ENCODE measurements at places on chromosomes 1 and 21. TPM values are rescaled to one million over a fixed set of nuclear protein-coding genes. Genes with fewer than 3 reads are reported as not detected.
A peak's percentile ranks its signal among the peaks of the same experiment; 100 is the strongest.

- no peak for DNase-seq
Observed at GRCh38 chr1:10031461-10031860, 1.3 kb upstream of the UBE4B start.

The RAB3B gene
- polyA plus RNA-seq: 27.4 TPM

DNA sequence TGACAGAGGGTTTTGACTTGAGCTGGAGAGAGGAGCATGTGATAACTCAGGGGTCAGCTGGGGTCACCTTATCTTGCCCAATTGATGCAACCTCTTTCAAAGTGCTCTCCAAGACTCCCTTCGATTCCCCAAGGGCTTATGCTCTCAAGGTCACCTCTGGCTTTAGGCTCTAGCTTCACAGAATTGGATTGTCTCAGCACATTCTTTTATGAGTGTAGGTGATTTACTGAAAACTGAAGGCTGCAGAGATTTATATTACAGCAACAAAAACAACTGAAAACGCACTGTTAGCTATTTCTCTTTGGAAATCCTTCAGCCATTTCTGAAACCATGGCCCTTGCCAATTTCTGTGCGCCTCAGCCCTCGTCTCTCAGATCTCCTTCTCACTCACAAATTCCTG lies 34.5 kb upstream of the MAP1LC3C start:
- DNase-seq: no peak

The PCAT6 gene
- polyA plus RNA-seq: 3.2 TPM

DNA sequence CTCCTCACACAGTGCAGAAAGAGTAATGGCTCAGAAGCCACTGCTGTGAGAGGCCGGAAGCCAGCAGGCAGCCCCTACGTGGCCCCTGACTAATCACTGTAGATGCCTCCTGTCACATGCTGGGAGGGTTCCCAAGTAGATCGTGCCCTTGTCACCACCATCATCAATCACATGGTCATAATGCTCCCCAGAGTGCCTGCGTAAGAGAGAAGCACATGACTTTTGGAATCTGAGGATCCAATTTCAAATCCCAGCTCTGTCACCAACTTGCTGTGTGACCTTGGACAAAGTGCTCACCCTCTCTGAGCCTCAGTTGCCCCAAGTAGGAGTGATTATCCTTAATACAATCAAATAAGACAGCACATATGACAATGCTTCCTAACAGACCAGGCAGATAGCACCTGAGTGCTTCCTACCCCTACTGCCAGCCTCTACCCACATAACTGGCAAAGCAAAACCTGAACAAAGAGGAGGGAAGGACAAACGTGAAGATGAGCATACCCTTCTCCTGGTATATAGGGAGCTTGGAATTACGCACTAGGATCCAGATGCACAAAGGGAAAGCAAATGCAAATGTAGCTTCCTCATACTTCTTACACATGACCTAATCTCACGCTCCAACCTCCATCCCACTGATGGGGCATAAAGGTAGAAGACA lies 65.7 kb downstream of the SDC3 start:
- no peak for DNase-seq

GRCh38 chr1:111958075-111958474 lies 31.4 kb downstream of the KCND3 start:
- DNase-seq: no peak

The LDLRAD1 gene
- polyA plus RNA-seq: not detected

The PADI2 gene
- 0.10 TPM for polyA plus RNA-seq

GRCh38 chr1:1281533-1282321 lies 1.5 kb downstream of the SCNN1D start:
- DNase-seq: no peak

The FCRL1 gene
- polyA plus RNA-seq: not detected

The CHRM3 gene
- polyA plus RNA-seq: 0.78 TPM

The KRTAP19-3 gene
- polyA plus RNA-seq: not detected

DNA sequence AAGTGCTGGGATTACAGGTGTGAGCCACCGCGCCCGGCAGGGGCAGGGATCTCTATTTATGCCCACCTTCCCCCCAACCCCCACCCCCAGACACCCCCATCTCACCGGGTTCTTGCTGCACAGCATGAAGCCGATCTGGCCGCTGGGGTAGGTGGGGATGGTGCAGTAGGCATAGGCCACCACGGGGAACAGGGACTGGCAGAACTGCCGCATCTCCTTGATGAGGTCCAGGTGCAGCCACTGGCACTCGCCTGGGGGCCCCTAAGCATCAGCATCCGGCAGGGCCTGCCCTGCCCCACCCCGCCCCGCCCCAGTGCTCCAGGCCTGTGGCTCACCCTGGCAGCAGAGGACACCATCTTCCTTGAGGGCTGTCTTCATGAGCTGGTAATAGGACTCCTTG lies 4.1 kb downstream of the SRM start:
- DNase-seq: no peak

- no peak for DNase-seq
Observed at GRCh38 chr1:54989473-54989872, 9.0 kb downstream of the TMEM61 start.

The TOR3A gene
- polyA plus RNA-seq: 25.7 TPM

DNA sequence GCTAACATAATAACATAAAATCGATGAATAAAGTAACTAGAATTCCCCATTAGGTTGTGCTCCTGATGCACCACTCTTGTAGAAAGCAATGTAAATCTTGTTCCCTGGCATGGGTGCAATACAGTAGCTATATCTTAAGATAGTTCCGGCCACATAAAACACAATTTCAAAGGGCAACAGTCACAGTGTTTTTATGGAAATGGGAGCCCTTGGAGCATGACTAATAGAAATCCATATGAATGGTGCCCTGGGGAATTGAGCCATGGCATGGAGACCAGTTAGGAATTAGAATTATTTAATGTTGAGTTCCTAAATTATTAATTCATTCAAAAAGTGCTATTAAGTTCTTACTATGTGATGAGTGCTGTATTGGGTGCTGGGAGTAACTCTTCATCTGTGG lies 118.7 kb downstream of the KCNK2 start:
- DNase-seq: no peak

GRCh38 chr1:58813801-58814200 lies 30.0 kb upstream of the JUN start:
- DNase-seq: no peak

The TSSK3 gene
- 0.39 TPM for polyA plus RNA-seq

GRCh38 chr1:225280563-225280962 lies 147.3 kb downstream of the LBR start:
- no peak for DNase-seq

DNA sequence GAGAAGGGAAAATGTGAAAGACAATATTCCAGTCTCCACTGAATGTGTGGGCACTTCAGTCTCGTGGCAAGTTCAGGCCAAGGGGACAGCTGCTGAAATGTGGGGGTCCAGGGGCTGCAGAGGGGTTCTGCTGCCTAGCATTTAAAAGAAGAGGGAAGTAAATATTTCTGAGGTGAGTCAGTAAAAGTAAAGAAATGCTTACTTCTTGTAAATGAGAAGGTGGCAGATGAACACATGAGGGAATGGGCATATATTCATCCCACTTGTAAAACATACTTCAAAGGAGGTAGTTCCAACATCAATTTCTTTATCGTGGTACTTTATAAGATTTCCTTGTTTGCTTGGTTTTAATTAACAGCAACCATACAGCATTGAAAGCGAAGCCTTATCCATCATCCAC lies 63.1 kb upstream of the HIVEP3 start:
- DNase-seq: no peak

DNA sequence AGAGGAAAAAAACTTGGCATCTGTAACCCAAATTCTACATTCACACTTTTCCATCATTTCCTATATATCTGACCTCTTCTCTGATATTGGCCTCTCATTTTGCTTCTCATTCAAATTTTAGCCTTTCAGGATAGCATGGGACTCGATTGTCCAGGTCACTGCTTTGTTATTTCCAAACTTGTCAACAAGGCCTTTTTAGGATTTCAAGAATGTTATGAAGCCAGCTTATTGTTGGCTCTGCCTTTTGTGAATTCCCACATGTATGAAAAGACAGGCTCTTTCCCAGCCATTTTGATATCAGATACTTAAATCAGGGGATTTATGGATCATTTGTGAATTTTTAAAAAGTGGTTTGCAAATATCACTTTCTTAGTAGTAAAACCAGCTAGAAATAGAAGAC lies 663.5 kb downstream of the NCAM2 start:
- DNase-seq: no peak

The FCRL2 gene
- polyA plus RNA-seq: not detected

The NTNG1 gene
- polyA plus RNA-seq: 3.3 TPM

DNA sequence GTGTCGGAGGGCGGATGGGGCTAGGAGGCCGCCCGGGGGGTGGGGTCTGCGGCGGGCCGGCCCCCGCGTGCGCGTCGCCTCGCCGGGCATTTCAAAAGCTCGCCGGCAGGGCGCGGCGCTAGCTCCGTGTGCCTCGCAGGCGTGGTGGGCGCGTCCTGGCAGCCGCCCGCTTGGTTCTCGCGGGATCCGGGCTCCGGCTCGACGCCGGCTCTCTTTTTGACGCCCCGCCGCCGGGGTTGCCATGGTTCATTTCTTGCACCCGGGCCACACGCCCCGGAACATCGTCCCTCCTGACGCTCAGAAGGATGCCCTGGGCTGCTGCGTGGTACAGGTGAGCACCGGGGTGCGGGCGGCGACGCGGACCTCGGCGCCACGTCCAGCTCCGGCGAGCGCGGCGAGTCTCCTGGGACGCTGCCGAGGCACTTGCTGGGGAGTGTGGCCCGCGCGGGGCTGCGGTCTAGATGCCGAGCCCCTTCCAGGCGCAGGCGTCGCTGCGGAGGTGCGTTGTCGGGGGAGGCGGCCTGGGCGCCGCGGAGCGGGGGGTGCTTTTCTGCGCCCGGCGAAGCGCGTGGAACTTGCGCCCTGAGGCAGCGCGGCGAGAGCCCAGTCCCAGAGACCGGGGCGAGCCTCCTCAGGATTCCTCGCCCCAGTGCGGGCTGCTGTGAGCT lies at the start of gene ZYG11A:
ZYG11A (plus strand) TSS at position 118 of the 668 bp plus-strand sequence; CDS start at position 242, 124 bp downstream.
- DNase-seq: peak; percentile 11

The PLPPR5 gene
- not detected for polyA plus RNA-seq

- DNase-seq: no peak
Observed at GRCh38 chr1:214248311-214249085, 32.5 kb upstream of the SMYD2 start.

DNA sequence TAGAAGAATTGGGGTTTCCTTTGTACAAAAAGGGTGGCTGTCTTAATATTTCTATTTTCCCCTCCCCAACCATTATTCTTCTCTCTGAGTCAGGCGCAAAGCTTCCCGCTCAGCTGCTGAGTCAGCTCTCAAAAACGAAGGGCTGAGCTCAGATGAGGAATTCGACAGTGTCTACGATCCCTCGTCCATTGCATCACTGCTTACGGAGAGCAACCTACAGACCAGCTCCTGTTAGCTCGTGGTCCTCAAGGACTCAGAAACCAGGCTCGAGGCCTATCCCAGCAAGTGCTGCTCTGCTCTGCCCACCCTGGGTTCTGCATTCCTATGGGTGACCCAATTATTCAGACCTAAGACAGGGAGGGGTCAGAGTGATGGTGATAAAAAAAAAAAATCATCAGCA lies 3.0 kb upstream of the TUFT1 start:
- no peak for DNase-seq

GRCh38 chr1:244381878-244382565 lies 69.7 kb downstream of the ADSS2 start:
- no peak for DNase-seq

The ETV3L gene
- not detected for polyA plus RNA-seq

The PIGM gene
- polyA plus RNA-seq: 3.5 TPM

- DNase-seq: no peak
Observed at GRCh38 chr1:37699147-37699546, 6.8 kb downstream of the CDCA8 start.

DNA sequence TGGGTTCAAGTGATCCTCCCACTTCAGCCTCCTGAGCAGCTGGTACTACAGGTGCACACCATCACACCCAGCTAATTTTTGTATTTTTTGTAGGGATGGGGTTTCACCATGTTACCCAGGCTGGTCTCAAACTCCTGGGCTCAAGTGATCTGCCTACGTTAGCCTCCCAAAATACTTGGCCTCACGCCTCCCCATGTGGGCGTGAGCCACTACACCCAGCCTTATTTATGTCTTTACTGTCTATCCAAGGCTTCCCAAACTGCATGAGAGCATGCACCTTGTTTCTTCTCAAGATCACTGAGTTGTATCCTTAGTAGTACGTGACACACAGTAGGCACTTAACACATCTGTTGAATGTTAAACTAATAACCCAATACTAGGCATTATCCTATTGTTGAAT lies 14.2 kb downstream of the WASF2 start:
- no peak for DNase-seq

The CLCA1 gene
- not detected for polyA plus RNA-seq

The MCOLN3 gene
- 0.20 TPM for polyA plus RNA-seq

- no peak for DNase-seq
Observed at GRCh38 chr1:54977533-54978297, 2.7 kb upstream of the TMEM61 start.

DNA sequence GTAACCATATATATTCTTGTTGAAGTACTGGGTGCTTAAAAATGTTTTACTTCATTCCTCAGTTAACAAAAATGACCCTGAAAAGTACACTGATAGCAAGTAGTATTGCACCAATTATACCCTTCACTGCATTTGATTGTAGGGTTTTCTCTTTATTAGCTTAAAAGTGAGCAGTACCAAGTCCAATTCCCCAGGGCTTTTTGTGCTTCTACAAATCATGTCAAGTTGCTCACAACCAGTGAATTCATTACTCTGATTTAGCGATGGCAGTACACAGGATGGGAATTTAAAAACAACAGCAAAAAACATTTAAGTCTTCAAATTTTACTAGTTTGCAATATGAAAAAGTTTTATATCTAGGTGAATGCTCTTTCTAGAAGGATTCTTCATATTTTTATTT lies 436.4 kb downstream of the PTBP2 start:
- DNase-seq: no peak

The SYDE2 gene
- polyA plus RNA-seq: 4.4 TPM

Measured in BJ (cell line).